Fibroblast of upper back skin (primary cell): ENCODE measurements at places on chromosomes 3 and 15.

- DNase-seq = no peak
Observed at GRCh38 chr3:151501923-151502632, 41.2 kb upstream of the IGSF10 start.

- no peak for DNase-seq
Observed at GRCh38 chr15:49741712-49742111, 120.9 kb downstream of the DTWD1 start.

DNA sequence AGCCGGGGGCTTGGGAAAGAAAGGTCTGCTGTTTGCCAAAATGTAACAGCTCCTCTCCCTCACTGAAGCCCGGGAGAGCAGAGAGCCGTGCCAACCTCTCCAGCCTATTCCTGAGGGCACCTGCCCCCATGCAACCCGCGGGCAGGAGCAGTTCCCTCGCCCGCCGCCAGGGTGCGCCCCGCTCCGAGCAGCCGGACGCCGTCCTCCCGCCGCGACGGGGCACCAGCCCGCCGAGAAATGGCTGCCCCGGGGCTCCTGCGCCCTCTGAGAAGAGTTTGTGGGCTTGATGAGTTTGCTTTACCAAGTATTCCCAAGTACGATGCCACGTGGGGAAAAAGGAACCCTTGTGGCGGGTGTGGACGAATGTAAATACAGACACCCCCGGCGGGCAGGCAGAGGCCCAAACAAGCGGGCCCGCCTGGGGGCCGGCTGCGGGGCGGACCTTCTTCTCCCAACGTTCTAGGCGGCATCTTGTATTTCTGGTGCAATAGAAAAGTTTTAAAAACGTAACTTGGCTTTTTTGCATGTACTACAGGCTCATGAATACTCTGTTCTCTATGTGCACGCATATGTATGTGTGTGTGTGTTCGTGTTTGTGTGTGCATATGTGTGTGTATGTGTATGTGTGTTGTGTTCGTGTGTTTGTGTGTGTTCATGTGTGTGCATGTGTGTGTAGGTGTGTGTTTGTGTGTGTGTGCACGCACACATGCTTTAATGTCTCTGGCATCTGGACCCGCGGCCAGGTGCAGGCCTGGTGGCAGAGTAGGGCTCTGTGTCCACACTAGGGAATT, 162.9 kb downstream of the CHSY1 start:
- peak; percentile 41 for DNase-seq

DNA sequence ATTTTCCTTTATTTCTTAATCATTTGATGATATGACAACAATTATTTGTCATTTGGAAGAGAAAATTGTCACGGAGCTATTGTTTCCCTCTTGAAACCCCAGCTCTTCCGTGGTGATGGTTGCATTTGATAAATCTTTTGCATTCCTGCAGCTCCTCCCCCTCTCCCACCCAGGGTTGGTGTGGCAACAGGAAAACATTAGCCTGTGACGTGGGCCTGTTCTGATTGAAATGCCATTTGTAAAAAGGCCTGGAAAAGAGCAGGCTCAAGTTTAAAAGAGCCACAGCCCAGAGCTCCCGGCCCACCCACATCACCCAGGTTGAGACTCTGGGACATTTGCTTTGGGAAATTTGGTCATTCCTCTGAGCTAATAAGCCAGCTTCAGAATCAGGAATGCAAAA, 282.5 kb downstream of the RPLP1 start:
- peak; percentile 87 for DNase-seq

- peak; percentile 39 for DNase-seq
Observed at GRCh38 chr3:71384388-71384787, 199.1 kb downstream of the FOXP1 start.
